ENCODE measurements at places on chromosomes 6 and 20.

GRCh38 chr6:160691617-160692016 is 10.4 kb upstream of the PLG start:
- DNase-seq = no peak

DNA sequence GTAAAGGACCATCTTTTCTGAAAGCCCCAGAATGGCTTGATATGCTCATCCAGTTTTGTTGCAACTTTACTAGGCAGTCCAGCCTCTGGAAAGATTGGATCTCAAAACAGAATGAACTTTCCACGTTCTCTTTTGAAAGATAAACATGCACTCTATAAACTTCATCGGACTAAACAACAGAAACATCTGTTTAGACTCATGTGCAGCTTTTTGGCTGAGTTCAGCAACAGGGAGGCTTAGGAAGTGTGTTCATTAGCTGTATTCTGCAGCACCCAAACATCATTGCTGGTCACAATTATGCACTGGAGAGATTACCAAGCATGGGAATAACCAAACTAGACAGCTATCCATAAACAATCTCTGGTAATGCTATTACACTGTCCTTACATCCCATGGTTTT is 180.5 kb downstream of the TENT5A start:
- DNase-seq = no peak

DNA sequence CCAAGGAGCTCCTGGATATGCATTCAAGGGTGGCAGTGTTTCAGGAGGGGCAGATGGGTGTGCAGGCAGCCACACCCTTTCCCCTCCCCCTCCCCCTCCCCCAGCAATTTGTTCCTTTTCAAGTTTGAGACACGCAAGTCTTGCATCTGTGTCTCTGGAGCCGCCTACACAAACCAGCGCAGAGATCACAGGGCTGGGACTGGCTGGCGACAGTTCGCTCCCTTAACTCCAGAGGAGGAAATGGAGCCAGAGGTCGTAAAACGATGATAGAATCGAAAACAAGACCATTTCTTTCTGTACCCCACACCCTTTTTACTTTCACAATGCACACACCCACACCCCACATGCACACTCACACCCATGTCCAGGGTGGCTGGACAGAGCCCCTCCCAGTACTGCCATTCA is 163.1 kb downstream of the LY86 start:
- DNase-seq = peak; percentile 20

GRCh38 chr6:160382946-160383345 is 34.8 kb downstream of the SLC22A3 start:
- no peak for DNase-seq

- no peak for DNase-seq
Measured at GRCh38 chr6:151387175-151387970, 4.0 kb downstream of the ZBTB2 start.

All from ELF-1 (cell line).